B cell (primary cell): ENCODE measurements at places on chromosomes 4 and X. TPM values are rescaled to one million over a fixed set of nuclear protein-coding genes. Genes with fewer than 3 reads are reported as not detected.
A peak's percentile ranks its signal among the peaks of the same experiment; 100 is the strongest.

GRCh38 chr4:41281038-41281634 is 24.4 kb downstream of the UCHL1 start:
- peak; percentile 71 for DNase-seq

DNA sequence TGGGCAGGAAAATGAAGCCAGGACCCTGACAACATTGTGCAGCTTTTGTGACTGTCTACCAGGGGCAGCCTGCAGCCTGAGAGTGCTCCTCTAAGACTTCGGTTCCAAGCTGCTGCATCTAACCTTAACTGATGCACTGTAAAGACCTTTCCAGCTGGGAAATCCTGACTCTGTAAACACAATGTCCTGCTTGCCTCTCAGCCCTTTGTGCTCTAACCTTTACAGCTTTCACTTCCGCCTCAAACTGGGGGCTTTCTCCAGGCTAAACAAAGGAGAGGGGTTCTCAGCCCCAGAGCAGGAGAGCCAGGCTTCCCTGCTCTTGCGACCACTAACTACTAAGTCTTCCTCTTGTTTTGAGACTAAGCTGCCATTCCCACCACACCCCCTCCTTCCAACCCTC is 19.3 kb upstream of the RASL11B start:
- DNase-seq: no peak

- DNase-seq: no peak
Observed at GRCh38 chr4:11072999-11073398, 355.7 kb downstream of the HS3ST1 start.

DNA sequence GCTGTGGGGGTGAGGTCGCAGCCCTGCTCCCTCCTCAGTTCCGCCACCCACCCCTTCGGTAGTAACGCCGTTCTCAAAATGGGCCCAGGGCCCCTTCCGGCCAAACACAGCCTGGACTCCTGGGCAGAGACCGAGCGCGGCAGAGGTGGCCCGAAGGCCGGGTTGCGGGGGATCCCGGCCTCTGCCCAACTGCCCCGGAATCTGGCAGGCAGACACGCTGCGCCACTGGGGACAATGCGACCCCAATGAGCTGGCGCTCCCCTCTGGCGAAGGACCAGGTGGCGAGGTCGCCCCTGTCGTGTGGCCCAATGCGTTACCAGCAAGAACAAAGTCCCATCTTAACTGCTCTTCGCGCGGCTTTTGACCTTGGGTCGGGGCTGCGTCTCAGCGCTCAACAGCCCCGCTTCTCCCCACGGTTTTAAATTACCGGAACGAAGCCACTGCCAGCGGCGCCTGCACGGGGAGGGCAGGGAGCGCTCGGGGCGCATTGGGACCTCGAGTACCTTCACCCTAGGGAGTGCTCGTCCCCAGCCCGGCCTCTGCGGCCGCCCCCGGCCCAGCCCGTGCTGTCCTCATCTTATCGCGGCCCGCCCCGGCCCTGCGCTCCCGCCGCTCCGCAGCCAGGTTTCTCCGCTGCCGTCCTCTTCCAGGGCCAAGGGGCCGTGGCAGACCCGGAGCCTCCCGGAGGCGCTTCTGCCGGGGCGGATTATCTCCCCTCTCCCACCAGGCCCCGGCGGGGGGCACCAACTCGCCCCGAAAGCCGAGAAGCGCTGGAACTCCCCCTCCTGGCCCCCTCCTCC is 22.2 kb upstream of the HMX1 start:
- DNase-seq: no peak

DNA sequence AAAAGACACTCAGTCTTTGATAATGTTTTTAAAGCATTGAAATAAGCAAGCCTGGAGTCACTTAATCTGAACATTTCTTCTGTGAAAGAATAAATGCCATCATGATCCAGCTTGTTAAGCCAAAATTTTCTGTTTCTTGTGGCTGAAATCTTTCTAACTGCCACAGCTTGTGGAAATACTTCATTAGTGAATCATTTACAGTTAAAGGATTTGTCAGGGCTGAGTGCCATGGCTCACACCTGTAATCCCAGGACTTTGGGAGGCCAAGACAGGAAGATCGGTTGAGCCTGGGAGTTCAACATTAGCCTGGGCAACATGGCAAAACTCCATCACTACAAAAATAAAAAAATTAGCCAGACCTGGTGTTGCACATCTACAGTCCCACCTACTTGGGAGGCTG is 93.3 kb upstream of the PDE5A start:
- no peak for DNase-seq

DNA sequence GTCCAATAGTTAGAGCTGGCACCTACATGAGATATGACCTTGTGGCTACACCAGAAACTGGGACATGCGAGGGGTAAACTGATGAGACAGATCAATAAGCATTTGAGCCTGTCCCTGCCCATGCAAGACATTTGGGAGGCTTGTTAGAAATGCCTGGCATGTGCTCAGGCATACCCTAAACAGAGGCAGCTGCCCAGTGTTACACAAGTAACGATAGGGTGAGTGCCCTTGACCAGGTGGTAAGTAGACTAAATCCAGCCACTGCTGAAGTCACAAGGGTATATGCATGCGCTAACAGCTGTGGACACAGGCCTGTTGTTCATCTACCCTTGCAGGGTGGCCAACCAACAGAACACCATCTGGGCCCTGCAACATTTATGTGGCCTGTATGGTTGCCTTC is 56.1 kb upstream of the CCDC149 start:
- no peak for DNase-seq

DNA sequence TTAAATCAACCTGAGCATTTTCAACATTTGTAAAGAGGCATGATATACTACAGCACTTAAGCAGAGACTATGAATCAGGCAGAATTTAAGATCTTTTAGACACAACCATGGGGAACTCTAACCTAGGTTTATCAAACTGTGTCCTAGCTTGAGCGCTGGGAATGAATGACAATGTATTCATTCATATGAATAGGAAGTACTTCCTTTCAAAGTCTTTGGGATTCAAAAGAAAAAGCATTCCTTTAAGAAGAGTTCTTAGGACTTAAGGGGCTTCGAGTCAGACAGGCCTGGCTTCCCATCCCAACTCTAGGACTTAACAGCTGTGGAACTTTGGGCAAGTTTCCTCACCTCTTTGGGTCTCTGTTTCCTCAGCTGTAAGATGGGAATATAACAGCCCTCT is 104.6 kb downstream of the ANAPC4 start:
- DNase-seq: no peak

DNA sequence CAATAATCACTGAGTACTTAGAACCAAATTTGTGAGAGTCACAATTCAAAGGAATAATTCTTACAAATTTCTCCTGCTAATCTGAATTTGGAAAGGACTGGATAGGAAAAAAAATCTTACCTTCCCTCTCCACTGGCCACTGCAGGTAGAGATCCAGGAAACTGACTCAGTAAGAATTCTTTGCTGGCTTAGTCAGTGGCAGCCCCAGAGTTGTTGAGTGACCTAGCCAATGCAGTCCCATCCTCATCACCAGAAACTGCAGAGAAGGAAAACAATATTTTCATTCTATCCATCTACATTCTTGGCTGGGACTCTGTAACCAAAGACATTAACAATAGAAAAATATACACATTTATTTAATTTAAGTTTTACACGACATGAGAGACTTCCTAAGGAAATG is 572.0 kb downstream of the ADGRL3 start:
- no peak for DNase-seq

GRCh38 chr4:780716-781492 is 45.0 kb downstream of the CPLX1 start:
- no peak for DNase-seq

DNA sequence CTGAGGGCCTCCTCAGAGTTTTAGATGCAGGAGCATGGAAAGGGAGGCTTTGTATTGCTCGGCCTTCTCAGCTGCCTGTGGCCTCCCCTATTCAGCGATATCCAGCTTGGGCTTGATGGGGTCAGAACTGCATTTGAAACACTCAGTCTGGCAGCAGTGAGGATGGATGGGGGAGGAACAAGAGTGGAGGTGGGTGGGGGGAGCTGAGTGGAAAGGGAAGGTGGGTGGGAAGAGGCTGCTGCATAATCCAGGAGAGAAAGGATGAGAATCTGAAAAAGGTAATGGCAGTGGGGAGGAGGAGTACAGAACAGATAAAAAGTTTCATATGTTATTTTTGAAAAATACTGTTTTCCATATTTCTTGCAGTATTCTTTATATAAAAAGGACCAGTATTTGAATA is 202.7 kb downstream of the SLC4A4 start:
- DNase-seq: no peak

- no peak for DNase-seq
Observed at GRCh38 chr4:174996079-174996478, 77.9 kb downstream of the ADAM29 start.

GRCh38 chr4:149584722-149585121 is 230.9 kb downstream of the IQCM start:
- DNase-seq: no peak

GRCh38 chr4:98506462-98507132 is 151.8 kb downstream of the TSPAN5 start:
- no peak for DNase-seq

GRCh38 chr4:112418092-112418491 is 97.9 kb downstream of the NEUROG2 start:
- no peak for DNase-seq

DNA sequence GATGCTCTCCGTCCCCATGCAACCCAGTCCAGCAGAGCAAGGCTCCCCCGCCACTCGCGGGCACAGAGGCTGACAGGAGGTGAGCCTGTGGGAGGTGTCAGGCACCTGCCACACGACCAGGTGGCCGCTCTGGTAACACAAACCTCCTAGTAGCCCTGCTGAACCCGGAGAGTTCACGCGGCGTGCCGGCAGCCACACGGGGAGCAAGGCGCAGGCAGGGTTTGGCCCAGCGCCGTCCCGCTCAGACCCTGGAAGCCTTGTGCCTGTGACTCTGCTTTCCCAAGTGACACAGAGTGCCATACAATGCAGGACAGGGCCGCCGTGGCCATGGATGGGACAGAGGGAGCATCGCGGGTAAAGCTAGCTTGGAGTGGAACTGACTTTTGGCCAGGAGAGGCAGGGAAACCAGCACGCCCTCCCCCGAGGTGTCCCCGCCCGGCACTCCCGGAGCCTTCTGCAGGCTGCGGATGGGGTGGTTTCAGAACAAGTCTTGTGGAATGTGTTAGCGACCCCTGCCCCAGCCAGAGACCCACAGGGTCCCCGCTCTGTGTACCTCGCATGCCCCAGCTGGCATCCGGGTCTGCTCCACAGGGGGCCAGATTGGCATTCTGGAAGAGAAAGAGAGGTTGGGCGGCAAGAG is 44.7 kb upstream of the AFAP1 start:
- DNase-seq: no peak

DNA sequence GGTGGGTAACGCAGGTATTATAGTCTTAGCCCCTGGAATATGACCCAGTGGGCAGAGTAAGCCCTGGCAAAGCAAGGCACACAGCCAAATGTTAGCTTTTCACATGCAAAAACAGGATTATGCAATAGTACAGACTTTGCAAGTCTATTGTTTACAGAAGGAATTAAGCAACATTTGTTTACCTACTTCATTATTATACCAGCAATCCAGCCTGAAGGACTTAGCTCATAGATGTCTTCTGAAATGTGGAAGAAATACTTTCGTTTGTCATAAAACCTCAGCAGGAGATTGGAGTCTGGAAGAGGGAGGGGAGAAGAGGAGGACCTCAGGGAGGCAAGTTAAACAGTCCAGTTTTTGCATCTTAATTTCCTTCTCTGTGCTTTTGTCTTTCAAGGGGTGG is 226.7 kb upstream of the CENPE start:
- no peak for DNase-seq

DNA sequence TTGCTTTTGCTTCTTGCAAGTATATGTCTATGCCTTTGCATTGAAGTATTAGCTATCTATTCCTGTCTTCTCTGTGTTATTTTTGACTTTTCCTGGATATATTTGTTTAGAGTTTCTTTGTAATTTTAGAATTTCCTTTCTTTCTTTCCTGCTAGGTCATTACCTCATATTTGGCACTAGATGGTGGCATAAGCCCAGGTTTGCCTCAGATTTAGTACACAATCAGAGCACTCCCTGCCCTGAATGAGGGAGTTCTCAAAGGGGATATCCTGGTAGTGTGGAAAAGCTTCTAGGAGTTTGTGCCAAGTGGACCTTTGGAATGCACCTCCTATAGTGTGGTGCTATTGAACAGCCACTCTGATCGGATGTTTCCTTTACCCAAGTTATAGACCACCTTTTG is 181.6 kb downstream of the UGT8 start:
- DNase-seq: no peak

GRCh38 chrX:20294957-20295356 is 28.2 kb upstream of the RPS6KA3 start:
- DNase-seq: no peak

- DNase-seq: no peak
Observed at GRCh38 chrX:18252644-18253359, 32.1 kb upstream of the BEND2 start.

- DNase-seq: no peak
Observed at GRCh38 chr4:65600656-65601055, 69.6 kb downstream of the EPHA5 start.

GRCh38 chr4:111434586-111434985 is 710.7 kb upstream of the FAM241A start:
- no peak for DNase-seq

- no peak for DNase-seq
Observed at GRCh38 chr4:11441194-11441556, 12.5 kb upstream of the HS3ST1 start.

GRCh38 chr4:118761397-118762016 is 74.4 kb downstream of the SEC24D start:
- no peak for DNase-seq

DNA sequence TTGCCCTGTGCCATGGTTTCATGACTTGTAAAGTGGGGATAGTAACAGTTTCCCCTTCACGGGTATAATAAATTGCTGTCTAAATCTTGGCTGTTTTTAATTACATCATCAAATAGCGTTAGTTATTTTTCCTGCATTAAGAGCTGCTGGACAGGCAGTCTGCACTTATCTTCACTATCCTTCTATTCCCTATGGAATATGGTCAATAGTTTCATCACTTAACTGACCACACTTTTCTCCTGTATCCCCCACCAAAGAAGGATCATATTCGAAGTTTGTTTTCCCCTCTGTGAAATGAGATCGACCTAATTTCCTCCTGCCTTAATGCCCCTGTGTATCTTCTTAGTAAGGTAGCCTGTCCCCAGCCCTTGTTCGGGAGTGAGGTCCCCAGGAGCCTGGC is 133.2 kb downstream of the SHROOM3 start:
- DNase-seq: no peak

- DNase-seq: no peak
Observed at GRCh38 chr4:81527709-81528108, 56.0 kb upstream of the RASGEF1B start.

The SSX2 gene
- not detected in 2 replicates for total RNA-seq

The ANOS1 gene
- 0.10 TPM in 1 of 2 replicates, not detected in the other for total RNA-seq

The MAGEA1 gene
- not detected in 2 replicates for total RNA-seq

The IL3RA gene
- 1.6 and 2.8 TPM in 2 replicates for total RNA-seq

The XPNPEP2 gene
- 0.29 TPM in 1 of 2 replicates, not detected in the other for total RNA-seq

The PAPSS1 gene
- total RNA-seq: 31.5 and 33.9 TPM in 2 replicates

The CABS1 gene
- total RNA-seq: not detected in 2 replicates

The MGST2 gene
- total RNA-seq: 3.4 TPM in 1 of 2 replicates, not detected in the other

The H2BW2 gene
- total RNA-seq: not detected in 2 replicates

The UGT2B11 gene
- total RNA-seq: not detected in 2 replicates

The TMEM35A gene
- not detected in 2 replicates for total RNA-seq

The ATP6AP1 gene
- total RNA-seq: 55.6 and 57.7 TPM in 2 replicates

The CXorf49 gene
- total RNA-seq: not detected in 2 replicates

The CT45A10 gene
- total RNA-seq: not detected in 2 replicates
